CD4-positive, alpha-beta T cell treated with Interferon gamma for 1 hour (primary cell): ENCODE measurements at places on chromosomes 5 and 9.

GRCh38 chr9:137352511-137353222 lies 50.6 kb upstream of the NRARP start:
- DNase-seq, result no peak

GRCh38 chr5:132444061-132444460 lies 46.5 kb downstream of the IRF1 start:
- no peak for DNase-seq

DNA sequence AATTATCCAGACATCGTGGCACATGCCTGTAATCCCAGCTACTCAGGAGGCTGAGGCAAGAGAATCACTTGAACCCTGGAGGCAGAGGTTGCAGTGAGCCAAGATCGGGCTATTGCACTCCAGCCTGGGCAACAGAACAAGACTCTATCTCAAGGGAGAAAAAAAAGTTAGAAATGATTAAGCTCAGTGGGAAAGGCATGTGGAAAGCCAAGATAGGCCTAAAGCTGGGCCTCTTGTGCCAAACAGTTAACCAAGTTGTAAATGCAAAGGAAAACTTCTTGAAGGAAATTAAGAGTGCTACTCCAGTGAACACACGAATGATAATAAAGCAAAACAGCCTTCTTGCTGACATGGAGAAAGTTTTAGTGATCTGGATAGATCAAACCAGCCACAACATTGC lies 43.0 kb downstream of the TBCA start:
- no peak for DNase-seq

GRCh38 chr9:21434202-21435014 lies 5.8 kb upstream of the IFNA1 start:
- no peak for DNase-seq

DNA sequence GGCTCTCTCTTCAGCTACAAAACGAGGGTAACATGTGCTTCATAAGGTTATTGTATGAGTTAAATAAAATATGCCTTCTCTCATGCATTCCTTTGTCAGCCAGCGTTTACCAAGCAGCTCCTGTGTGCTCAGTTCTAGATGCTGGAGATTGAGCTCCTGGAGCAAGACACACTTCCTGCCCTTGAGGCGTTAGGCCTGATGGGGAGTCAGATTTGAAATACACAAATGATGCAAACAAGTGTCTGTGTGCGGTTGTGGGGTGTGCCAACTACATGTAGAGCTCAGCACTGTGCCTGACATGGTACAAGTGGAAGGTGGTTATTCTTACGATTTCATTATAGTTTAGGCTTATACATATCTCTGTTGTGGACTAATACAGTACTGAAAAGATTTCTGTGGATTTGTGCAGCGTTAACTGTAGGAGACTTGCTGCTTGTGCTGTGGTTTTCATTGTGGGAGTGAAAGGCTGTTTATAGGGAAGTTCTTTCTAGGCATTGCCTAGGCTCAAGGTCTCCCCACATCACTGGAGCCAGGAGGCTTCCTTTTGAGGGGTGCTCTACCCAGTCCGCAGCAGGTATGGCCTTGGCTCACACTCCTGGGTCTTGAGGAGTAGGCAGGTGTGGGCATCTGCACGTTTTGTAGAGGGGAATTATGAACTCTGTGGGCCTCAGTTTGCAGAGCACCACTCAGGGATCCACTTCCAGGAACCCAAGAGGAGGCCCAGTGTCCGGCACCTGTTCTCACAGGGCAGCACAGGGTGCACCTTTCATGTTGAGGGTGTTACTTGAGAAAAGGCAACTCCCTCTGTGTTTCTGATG lies 39.8 kb upstream of the ANGPTL2 start:
- no peak for DNase-seq
